ENCODE measurements at places on chromosomes 4 and X. TPM values are rescaled to one million over a fixed set of nuclear protein-coding genes. Genes with fewer than 3 reads are reported as not detected.

The GIMD1 gene
- not detected for total RNA-seq

The DCAF4L1 gene
- 0.33 TPM for total RNA-seq

The SMIM43 gene
- not detected for total RNA-seq

The PPA2 gene
- 91.6 TPM for total RNA-seq

The CTAG2 gene
- 765 TPM for total RNA-seq

The HPF1 gene
- total RNA-seq, result 30.9 TPM

The IL21 gene
- not detected for total RNA-seq

The GAGE2A gene
- total RNA-seq, result 5.9 TPM

The SAGE1 gene
- total RNA-seq, result 6.9 TPM

The PRRG1 gene
- total RNA-seq, result 13.7 TPM

The MXRA5 gene
- total RNA-seq, result not detected

The HS6ST2 gene
- 0.50 TPM for total RNA-seq

The SHOX gene
- not detected for total RNA-seq

The CXCL9 gene
- total RNA-seq, result not detected

The ARHGAP24 gene
- total RNA-seq, result 3.3 TPM

The SFRP2 gene
- not detected for total RNA-seq

The HERC5 gene
- total RNA-seq, result 0.95 TPM
